ENCODE measurements at places on chromosomes 6 and 20.

- no peak for DNase-seq
Observed at GRCh38 chr6:3484946-3485345, 28.1 kb upstream of the SLC22A23 start.

DNA sequence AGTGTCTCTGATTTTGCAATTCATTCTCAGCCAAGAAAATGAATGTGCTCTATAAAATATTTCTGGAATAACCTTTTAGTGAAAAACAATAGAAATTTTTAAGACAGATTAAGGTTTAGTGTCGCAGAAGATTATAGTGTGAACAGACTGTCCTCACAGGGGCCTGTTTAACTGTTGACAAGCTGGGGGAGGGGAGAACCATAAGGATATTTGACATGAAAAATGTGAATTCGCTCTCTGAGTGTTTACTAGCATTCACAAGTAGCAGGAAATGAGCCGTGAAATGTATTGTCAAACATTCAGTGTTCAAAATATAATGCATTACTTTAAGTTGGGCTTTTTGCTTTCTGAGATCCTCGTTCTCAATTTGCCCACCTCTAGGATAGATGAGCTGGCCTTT, 134.8 kb upstream of the TSHZ2 start:
- no peak for DNase-seq

DNA sequence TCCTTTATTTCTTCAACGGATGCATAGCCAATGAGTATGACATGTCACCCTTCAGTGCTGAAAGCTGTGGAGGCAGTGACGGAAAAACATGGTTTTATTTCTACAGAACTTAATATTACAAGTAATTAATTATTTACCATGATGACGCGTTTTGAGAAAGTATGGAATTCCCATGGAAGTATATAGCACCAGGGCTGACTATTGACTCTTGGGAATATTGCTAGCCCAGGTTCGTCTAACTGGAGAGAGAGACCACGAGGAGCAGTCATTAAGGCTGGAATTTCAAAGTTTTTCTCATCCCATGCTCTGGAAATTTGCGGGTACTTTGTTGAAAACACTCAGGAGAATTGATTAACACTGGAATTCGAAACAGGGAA, 155.2 kb upstream of the PRSS16 start:
- DNase-seq, result no peak

GRCh38 chr20:11301699-11302098, 616.0 kb upstream of the BTBD3 start:
- DNase-seq, result no peak

DNA sequence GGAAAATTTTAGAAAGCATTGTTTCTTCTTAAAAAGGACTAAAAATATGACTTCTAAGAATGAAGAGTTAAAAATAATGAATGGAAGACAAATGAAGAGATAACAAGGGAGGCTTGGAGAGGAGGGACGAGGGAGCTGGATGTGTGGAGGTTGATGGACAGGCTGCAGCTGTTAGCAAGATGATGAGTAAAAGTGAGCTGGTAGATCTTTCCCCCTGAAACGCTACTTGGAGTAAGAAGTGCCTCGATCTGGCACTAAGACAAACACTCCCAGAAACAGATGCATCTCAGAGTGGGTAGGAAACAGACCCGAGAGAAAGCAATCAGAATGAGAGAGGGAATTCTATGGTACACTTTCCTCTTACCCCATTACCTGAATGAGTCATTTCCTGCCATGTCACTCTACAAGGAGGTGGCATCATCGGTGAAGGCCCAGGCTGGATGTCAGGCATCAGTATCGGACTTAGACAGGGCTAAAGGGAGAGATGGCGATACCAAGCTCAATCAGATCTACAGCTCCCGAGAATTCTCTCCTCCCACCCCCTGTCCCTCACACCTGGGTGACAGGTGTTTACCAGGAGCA, 154.1 kb upstream of the BMP2 start:
- no peak for DNase-seq
